ENCODE measurements at places on chromosomes 1 and 21.

GRCh38 chr1:57761628-57762027 lies 337.8 kb upstream of the DAB1 start:
- DNase-seq, result no peak

DNA sequence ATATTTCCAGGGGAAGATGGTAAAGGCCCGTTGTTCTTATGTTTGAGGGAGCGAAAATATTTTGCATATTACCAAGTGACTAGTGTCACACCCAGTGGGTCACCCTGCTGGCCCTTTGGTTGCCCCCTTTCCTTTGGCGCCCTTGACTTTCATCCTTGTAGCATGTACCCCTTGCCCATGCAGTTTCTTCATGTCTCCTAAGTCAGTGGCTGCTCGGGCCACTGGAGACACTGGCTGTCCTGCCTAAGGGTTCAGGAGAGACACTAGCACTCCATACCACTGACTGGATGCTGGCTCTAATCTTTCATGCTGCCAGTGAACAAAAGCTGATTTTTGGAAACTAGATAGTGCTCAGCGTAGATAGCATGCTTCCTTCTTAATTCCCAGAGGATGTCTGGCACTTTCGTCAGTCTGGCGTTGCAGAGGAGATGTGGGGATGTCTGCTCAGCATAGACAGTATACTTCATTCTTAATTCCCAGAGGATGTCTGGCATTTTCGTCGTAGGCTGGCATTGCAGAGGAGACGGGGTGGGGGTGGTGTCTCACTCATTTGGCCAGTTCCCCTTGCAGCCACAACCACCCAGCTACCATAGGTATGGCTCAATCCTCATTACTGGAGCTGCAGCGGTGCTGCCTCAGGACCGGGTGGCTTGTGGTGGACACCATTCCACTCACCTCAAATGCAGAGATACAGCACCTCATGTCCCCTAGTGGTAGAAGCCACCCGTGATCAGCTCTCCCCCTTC lies 770.9 kb upstream of the TPTE start:
- no peak for DNase-seq

DNA sequence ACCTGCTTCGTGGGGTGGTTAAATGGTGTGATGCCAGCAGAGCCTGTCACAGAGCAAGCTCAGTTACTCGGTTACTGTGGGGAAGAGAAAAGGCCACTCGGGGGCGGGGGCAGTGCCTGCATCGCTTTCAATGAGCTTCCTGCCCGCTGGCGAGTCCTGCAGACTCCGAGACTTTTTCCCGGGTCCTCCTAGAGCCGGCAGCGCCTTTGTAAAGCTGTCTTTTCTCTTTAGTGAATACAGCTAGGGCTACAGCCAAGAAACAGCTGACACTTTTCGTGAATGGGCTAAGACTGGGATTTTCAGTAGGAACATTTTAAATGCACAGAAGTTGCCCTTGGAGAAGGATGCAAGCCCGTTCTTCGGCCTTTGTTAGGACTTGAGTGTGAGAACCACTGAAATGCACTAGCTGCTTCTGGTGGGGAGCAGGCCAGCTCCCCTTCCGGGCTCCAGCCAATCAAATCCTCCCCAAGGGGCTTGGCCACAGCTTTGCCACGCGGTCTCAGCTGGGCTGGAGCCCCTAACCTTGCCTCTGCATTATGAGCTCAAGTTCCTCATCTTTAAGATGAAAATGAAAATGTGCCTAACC lies 23.4 kb upstream of the EFHD2 start:
- no peak for DNase-seq

DNA sequence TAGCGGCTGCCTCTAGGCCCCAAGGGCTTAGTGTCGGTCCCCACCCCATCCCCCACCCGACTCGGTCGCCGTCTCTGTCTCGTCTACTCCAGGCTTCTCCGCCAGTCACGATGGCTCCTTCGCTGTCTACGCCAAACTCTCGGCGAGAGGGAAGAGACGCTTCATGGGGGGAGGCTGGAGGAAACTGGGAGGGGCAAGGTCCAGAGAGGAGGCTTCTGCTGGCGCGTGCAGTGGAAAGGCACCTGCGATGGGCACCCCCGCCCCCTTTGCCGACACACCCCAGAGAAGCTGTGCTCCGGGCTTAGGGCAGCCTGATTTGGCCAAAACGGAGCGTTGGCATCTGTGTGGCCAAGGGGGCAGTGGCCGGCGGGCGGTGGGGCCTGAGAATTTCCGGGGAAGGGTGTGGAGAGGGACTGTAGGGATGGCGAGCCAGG lies 1.2 kb upstream of the CSMD2 start:
- DNase-seq, result no peak

DNA sequence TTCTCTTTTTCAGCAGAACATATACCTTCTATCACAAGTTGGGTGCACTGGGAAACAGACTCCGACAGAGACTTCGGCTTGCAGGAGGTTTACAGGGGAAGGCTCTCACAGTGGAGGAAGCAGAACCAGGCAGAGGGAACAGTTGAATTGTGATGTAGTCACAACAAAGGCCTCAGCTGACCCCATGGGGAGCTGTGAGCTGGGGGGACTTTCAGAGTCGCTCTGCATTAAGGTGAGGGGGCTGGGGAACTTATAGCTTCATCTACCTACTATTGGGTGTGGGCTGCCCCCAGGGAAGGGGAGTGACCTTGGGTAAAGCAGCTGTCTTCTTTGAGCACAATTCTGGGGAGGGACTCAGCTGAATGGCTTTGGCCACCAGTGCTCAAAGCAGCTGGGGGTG lies 94.9 kb upstream of the POU3F1 start:
- DNase-seq, result no peak

- no peak for DNase-seq
Measured at GRCh38 chr1:165344736-165345135, 11.8 kb downstream of the LMX1A start.

All from NCI-H774 (cell line).